Activated CD4-positive, alpha-beta T cell treated with anti-CD3 and anti-CD28 coated beads, Interleukin-2, Interleukin-4, amounts not matched to agents 100 ng/mL and 50 ng/mL, durations not matched to agents 16 hours and 8 hours (primary cell): ENCODE measurements at places on chromosomes 1 and 21.
A peak's percentile ranks its signal among the peaks of the same experiment; 100 is the strongest.

- no peak for DNase-seq
Measured at GRCh38 chr1:207805841-207806421, 54.1 kb downstream of the CD46 start.

DNA sequence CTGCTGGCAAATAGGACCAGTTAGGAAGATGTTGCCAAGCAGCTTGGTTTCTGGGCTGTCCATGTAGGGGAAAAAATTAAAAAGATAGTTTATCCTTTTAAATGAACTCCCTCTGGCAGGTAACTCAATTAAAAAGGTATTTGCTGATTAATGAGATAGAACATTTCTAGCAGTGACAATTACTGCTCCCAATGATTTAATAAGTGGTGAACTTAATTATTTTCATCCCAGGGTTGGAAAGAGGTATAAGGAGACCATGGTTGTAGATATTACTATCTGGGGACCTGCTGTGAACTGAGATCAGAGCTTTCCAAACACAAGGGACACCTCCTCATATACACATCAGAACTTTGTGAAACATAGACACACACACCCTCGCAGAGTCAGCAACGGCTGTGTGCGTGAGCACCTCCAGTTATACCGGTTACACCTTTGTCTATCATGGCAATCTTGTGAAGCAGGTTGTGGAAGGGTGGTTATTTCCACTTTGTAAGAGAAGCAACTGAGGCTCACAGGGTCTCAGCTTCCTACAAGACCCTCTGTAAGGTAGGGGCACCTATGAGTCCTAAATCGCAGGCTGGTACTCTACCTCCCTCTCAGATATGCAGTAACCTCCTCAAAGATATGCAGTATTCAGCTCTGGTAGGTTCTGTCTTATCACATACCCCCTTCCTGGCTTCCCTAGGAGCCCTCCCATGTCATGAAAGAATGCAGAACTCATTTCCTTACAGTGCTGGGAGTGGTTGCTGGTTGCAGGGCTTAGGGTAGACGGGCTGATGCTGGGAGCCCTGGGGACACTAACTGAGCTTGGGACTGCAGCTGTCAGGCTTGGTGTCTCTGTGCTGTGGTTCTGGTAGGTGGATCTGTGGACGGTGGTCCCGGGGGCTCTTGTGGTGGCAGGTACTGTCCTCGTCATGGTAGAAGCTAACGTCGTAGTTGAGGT is 18.5 kb upstream of the MAGOH start:
- DNase-seq = no peak

- peak; percentile 56 for DNase-seq
Measured at GRCh38 chr1:9687120-9687873, 35.8 kb downstream of the PIK3CD start.

- no peak for DNase-seq
Measured at GRCh38 chr21:32360401-32360975, 32.3 kb downstream of the URB1 start.

DNA sequence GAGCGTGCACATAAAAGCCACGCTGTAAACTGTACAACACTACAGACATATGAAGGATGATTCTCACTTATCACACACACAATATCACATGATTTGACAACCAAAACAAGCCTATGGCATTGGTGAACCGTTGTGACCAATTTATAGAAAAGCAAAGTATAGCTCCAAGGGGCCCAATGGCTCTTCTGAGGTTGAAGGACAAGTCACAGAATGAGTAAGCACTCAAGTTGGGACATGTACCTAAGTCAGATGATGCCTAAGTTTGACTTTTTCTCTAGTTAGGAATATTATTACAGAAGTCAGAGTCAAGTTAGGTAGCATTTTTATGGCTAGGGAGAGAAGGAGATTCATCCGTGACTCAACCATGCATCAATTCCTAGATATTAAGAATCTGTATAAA is 45.7 kb downstream of the PLPP3 start:
- DNase-seq = no peak

- DNase-seq = peak; percentile 17
Measured at GRCh38 chr1:85199667-85200462, 951 bp downstream of the SYDE2 start.

DNA sequence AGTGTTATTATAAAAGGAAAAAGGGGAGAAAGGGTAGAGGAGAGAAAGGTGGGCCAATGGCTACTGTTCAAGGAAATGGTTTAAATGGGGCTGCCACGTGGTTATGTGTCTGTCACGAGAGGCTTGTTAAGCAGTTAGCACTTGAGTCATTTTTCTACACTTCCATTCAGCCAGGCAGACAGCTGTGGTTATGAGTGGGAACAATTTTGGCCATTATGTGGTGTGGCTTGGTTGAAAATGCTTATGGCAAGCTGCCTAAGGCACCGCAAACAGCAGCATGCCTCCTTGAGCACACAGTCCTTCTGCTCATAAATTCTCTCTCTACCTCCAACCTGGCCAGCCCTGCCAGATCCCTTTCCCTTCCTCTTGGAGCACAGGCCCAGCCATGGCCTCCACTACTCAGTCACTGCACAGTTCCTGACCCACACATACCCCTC is 3.2 kb upstream of the SRM start:
- peak; percentile 86 for DNase-seq

GRCh38 chr1:117574161-117574835 is 31.6 kb upstream of the TENT5C start:
- DNase-seq = no peak

DNA sequence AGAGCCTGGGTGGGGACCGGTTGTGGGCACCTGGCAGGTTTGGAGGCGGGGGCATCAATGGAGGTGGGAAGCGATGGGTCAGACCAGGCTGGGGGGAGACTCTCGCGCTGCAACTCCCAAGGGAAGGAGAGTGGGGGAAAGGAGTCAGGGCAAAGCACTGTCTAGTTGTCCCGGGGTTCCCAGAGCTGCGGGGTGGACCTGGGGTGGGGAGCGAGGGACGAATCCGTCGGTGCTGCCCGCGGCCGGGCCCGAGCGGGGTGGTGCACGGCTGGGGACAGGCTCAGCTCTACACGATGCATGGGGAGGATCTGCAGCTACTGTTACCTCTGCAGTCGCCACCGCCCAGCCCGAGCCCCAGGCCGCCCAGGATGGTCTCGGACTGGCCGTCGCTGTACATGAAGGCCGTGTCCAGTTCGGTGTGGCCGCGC is 427 bp downstream of the AKR7A2 start:
- no peak for DNase-seq

DNA sequence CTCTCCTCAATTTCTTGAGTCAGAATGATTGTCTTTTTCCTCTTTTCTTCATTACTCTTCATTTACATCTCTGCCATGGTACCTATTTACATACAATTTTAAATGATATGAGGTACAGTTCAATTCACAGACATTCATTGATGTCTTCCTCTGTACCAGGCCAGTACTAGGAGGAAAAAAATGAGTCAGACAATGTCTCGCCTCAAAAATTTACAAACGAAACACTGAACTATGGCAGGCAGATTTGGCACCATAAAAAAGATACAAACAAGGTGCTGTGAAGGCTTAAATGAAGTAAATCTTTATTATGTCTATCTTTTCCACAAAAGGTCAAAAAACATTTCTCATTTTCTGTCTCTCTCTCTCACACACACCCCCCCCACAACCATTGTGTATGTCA is 71.0 kb downstream of the RGS13 start:
- DNase-seq = no peak

DNA sequence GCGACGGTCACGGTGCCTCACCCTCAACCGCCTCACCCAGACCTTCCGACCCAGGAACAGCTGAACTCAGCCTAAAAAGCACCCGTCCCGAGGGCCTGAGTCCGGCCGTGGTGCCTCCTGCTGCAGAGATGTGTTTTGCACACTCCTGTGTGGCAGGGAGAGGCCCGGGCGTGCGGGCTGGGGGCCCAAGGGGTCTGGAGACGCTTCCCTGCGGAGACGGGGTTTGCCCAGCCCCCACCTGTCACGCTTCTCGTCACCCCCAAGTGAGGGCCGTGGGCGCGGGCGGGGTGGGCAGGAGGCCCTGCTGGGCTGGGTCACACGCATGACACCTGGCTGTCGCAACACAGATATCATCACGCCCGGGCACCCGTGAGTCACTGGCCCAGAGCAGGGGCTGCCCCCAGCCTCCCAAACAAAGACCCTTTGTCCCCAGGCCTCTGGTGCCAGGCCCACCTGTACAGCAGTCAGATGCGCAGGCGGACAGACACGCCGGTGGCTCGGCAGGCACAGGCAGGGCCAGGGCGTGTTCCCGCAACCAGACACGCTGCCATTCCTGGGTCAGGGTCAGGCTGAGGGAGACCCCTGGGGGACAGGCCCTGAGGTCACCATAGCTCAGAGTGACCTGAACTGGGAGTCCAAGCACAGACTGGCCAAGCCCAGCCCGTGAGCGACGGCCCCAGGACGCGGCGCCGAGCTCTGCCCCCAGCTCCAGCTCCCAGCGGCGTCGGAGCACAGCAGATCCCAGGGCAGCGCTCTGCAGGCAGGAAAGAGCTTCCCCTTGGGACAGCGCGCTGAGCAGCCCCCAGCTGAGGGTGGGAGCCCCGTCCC is 6.1 kb downstream of the B3GALT6 start:
- no peak for DNase-seq

GRCh38 chr1:205424901-205425600 is 3.2 kb upstream of the LEMD1 start:
- no peak for DNase-seq

- DNase-seq = no peak
Measured at GRCh38 chr1:12712076-12712475, 3.8 kb upstream of the AADACL3 start.

- DNase-seq = peak; percentile 42
Measured at GRCh38 chr1:228101994-228102790, 933 bp downstream of the C1orf35 start.

- DNase-seq = no peak
Measured at GRCh38 chr1:4636644-4637380, 17.6 kb upstream of the AJAP1 start.

- peak; percentile 9 for DNase-seq
Measured at GRCh38 chr1:3069491-3070308, 697 bp downstream of the PRDM16 start.

DNA sequence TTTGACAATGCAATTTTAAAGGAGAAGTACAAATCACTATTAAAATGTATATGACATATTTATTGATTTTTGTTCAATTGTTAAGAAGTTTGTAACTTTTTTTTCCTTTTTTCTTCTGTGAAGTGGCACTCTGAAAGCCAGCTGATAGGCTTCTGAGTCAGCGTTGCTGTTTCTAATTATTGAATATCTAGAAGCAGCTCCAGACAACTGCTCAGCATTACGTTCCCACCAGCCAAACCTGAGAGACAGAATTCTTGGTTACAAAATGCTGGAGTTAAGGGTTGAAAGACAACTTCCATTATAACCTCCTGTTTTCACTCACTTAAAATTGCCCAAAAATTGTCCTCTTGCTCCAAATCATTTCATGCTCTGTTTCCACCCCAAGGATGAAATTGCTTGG is 31.4 kb upstream of the LMX1A start:
- DNase-seq = no peak

GRCh38 chr1:222829868-222830267 is 15.0 kb downstream of the DISP1 start:
- DNase-seq = no peak

DNA sequence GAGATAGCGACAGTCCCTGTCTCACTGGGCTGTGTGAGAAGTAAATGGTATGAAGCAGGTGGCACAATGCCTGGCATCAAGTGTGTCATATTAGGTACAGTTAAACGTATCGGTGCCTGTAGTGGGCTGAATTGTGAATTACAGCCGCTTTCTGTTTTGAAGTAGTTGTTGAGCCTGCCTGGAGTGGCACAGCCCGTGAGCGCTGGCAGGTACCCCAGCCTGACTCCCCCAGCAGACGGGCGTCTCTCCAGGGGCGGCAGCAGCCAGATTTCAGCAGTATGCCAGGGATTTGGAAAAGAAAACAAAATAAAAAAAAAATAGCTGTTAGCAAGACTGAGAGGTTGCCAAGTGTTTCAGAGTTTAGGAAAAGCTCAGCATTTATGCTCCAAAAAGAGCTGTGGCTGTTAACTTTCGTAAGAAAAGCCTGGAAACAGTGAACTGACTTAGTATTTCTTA is 26.6 kb upstream of the GPR153 start:
- DNase-seq = no peak

GRCh38 chr1:234978397-234979295 is 150.0 kb downstream of the TOMM20 start:
- peak; percentile 65 for DNase-seq

- no peak for DNase-seq
Measured at GRCh38 chr1:114499478-114499877, 11.5 kb downstream of the TRIM33 start.

- DNase-seq = no peak
Measured at GRCh38 chr1:71522721-71523120, 441.9 kb upstream of the ZRANB2 start.

GRCh38 chr1:8512504-8512903 is 194.6 kb downstream of the SLC45A1 start:
- DNase-seq = peak; percentile 25

GRCh38 chr1:41708332-41708731 is 210.4 kb downstream of the HIVEP3 start:
- no peak for DNase-seq

DNA sequence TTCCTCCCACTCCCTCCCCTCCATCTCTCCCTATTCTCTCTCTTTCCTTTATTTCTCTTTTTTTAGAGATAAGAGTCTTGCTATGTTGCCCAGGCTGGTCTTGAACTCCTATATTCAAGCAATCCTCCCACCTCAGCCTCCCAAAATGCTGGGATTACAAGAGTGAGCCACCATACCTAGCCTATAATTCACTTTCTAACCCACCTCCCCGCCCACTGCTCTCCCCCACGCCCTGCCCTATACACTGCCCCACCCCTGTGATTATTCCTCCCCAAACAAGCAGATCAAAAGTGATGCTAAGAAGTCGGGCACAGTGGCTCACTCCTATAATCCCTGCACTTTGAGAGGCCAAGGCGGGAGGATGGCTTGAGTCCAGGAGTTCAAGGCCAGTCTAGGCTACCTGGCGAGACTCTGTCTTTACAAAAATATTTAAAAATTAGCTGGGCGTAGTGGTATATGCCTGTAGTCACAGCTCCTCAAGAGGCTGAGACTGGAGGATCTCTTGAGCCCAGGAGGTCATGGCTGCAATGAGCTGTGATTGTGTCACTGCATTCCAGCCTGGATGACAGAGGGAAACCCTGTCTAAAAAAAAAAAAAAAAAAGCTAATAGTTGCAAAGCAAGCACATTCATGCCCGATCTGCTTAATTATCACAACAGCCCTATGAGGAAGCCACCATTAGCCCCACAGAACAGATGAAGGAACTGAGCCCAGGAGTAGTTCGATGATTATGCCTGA is 12.8 kb upstream of the E2F2 start:
- no peak for DNase-seq
